Activated naive CD4-positive, alpha-beta T cell treated with anti-CD3 and anti-CD28 coated beads, Interleukin-2, amount 50 U/mL, for 72 hours (primary cell): ENCODE measurements at places on chromosomes 2 and 18.

GRCh38 chr18:48934723-48935432 lies 15.9 kb downstream of the SMAD7 start:
- DNase-seq = no peak

DNA sequence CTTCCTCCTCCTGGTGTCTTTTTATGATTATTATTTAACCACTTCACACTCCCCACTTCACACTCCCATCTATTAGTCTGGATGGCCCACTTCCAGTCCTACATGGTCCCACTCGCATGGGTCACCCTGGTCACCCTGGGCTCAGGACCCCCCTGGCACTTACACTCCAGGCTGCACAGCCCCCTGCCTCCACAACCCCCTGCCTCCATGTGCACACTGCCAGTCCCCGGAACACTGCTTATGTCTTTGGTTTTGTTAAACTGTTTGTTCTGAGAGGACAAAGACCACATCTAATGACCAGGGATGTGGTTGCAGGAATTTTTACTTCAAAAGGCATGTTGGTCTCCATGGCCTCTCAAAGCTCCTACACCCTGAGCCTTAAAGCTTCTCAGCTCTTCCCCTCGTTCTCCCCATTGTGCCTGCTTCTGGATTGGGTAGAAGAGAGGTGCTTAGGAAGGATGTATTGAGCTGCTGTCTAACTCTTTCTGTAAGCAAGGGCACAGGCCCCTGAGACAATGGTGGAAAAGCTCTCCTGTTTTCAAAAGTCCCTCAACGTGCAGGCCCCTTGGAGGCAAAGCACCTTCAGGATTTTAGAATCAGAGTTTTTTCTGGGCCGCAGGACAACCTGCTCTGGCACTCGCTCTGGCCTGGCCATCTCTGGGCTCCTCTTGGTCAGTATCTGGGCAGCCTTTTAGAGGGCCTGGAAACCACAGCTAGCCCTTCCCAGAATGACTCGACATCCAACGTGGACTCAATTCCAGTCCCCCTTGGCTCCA lies 150.0 kb upstream of the HAAO start:
- DNase-seq = no peak

DNA sequence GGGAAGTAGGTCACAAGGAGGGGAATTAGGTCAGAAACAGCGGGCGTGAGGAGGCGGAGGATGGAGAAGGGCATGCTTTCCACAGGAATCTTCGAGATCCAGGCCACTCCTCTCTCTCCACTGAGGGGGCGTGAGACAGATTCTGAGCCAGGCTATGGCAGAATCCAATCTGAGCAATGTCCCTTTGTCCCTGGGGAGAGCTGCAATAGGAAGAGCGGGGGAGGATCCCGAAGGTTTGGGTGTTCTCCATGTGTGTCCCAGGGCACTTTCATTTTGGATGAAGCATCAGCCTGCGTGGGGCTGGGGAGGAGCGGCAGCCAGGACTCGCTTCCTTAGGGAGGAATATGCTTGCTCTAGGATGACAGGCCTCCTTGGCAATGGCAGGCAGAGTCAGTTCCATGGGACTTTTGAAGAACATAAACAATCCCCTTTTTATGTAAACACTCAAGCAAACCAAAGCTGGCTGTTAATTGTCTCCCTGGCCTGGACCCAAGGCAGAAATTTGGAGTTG lies 84.0 kb downstream of the LIPG start:
- no peak for DNase-seq

DNA sequence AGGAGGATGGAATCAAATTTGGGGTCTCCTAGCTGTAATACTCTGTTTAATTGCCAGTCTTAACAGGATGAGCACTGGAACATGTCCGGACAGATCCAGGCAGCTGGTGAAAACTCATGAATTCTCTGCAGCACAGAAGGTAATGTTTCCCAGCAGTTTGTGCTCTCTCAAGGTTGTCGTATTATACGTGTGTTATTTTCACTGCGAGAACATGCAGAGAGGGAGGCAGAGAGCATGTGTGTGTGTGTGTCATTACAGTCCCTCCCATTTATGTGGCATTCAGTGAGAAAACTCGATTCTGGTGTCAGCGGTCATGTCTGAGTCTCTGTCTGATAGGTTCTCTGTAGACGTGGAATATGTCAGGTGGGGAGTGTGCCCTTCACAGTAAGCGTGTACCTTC lies 150.2 kb upstream of the POU3F3 start:
- DNase-seq = no peak

- DNase-seq = no peak
Measured at GRCh38 chr2:112031473-112032223, 23.4 kb upstream of the TMEM87B start.

- no peak for DNase-seq
Measured at GRCh38 chr18:44039826-44040225, 640.9 kb upstream of the SETBP1 start.

GRCh38 chr2:38185012-38185491 lies 109.1 kb upstream of the CYP1B1 start:
- no peak for DNase-seq

GRCh38 chr18:74228312-74228711 lies 63.5 kb downstream of the CYB5A start:
- no peak for DNase-seq

DNA sequence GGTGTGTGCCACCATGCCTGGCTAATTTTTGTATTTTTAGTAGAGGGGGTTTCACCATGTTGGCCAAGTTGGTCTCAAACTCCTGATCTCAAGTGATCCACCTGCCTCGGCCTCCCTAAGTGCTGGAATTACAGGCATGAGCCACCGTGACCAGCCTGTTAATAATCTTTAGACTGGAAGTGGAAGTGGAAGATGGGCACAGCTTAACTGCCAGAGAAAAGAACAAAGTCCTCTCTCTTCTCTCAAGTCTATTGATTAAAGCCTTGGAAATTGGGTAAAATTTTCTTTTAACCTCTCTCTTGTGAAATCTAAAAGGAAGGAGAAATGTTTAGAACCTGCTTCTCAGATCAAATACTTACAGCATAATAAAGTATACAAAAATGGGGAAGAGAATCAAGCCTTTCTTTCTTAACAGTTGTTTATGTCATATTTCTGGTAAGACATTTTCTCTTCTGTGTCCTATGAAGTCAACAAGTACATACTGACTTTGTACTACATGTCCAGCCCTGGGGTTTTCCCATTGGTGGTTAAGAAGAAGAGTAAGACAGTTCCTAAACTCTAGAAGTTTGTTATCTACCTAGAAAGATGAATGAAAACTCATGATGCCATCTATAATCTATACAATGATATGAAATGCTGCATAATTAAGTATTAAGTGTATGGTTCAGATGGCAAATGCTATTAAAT lies 4.6 kb downstream of the TMEM169 start:
- no peak for DNase-seq

DNA sequence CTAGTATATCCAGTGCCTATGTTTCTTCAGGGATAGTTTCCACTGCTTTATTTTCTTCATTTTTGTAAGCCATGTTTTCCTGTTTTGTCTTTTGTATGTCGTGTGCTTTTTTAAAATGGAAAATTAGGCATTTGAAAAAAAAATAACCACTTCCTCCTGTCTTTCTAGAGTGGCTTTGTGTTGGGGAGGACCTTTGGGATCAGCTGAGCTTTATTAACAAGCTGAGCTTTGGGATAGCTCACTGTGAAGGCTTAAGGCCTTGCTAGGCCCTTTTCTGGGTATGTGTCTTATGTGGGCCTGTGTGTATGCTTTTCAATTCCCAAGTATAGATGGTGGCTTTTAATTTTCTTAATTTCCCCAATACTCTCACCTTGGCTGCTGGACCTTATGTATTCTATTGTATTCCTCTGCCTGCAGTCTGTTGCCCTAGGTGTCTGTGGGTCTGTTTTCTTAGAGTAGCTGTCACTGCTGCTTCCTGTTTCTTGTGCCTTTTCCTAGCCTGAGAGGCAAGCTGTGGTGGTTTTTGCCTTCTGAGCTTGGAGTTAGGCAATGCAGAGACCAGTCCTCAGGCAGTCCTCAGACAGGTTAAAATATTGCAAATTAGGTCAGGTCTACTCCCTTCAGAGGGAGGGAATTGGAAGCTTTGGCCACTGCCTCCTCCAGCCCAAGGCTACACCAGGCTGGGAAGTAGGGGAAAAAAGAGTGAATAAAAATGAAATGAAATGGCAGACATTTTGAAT lies 134.7 kb downstream of the LDLRAD4 start:
- no peak for DNase-seq

DNA sequence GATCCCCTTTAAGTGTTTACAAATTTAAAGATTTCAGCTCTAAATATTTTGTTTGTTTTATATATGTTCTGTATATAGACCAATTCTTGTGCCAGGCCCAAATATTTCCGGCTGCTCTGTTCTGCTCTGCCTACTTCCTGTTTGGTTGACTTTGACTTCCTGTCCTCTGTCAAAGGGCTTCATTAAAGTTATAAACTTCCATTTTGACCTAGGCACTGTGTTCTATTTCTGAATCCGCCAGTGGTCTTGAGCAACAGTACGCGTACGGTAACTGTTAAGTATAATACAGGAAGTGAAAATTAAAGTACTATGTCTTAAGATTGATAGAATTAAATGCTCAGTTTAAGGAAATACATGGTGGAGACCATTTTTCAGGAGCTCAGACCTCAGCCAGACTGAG lies 13.5 kb upstream of the REL start:
- no peak for DNase-seq

DNA sequence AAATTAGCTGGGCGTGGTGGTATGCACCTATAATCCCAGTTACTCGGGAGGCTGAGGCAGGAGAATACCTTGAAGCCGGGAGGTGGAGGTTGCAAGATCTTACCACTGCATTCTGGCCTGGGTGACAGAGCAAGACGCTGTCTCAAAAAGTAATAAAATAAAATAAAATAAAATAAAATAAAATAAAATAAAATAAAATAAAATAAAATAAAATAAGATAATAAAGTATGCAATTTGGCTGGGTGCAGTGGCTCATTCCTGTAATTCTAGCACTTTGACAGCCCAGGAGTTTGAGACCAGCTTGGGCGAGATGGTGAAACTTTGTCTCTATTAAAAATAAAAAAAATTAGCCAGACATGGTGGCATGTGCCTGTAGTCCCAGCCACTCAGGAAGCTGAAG lies 85.6 kb upstream of the XPO1 start:
- DNase-seq = no peak

GRCh38 chr2:30439296-30439695 lies 7.8 kb upstream of the LCLAT1 start:
- no peak for DNase-seq

GRCh38 chr2:218980735-218981389 lies 4.1 kb downstream of the FEV start:
- DNase-seq = peak; percentile 18

GRCh38 chr2:180652794-180653193 lies 327.6 kb upstream of the UBE2E3 start:
- no peak for DNase-seq

GRCh38 chr2:109089602-109090300 lies 39.3 kb upstream of the SH3RF3 start:
- no peak for DNase-seq

DNA sequence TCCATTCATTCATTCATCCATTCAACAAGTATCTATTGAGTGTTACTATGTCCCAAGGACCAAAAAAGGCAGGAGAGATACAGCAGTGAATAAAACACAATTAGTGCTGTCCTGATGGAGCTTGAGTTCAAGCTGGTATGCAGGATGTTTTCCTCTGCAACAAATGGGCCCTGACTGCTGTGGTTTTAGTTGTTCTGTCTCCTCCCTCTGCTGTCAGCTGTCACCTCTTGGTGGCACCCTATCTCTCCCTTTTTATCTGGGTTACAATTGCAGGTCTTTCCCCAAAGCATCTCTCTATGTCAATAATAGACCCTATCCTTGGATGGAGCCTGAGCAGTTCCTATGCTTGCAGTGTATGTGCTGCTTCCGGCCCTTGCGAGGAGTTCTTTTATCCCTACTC lies 304.8 kb downstream of the PDE11A start:
- DNase-seq = no peak

DNA sequence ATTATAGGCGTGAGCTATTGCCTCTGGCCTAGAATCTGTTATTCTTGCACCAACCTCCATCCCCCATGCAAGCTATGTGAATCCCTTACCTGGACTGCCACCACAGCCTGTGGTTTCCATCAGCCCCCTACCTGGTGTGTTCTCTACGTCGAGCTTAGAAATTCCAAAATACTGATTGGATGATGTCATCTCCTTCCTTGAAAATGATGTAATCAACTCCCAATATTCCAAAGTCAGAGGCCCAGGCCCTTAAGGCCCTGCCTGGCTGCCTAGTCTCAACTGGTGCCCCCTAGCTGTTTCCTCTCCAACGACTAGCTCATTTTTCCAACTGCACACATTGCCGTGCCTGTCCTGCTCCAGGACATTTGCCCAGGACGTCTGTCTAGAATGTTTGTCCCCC lies 41.3 kb upstream of the GBX2 start:
- DNase-seq = no peak

DNA sequence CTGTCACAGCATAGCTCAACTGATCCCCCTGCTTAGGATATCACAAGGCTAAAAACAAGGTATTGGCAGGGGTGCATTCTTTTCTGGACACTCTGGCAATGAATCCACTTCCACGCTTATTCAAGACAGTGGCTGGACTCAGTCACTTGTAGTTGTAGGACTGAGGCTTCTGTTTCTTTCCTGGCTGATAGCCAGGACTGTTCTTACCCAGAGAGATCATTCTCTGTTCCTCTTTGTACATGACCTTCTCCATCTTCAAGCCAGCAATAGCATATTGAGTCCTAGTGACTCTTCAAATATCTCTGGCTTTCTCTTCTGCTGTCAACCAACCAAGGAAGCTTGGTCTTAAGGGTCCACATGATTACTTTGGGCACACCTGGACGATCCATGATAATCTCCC lies 241.3 kb downstream of the RBM43 start:
- no peak for DNase-seq

DNA sequence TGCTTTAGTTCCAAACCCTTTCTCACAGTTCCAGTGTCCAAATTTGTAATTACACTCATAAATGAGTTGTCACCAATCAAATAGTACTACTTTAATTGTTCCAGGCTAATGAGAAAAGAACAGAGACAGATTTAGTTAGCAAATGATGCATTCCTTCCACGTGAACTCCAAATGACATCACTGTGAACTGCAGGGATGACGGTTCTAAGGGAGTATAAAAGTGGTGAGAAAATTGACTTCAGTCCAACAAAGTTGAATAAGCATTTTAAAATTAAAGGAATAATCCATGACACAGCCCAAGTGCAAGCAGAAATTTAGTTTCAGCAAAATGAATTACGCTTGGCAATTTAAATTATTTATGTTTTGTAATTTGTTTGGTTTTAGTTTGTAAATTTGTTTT lies 102.0 kb upstream of the LRATD1 start:
- DNase-seq = no peak

DNA sequence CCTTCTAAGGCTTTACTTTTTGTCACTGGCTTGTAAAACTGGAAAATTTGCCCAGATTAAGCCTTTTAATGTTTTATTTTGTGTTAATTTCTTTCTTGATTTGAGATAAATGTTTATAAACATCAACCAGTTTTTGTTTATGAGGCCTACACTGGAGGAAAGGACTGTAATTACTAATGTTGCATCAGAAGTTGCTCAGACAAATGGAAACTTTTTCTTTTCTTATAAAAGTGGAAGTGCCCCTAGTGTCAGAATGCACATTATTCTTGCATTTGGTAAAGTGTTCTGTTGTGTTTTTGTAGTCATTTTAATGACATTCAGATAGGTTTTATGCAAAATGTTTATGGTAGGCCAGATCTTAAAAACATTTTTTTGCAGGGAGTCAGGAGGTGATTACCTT lies 25.3 kb downstream of the LCLAT1 start:
- DNase-seq = no peak

DNA sequence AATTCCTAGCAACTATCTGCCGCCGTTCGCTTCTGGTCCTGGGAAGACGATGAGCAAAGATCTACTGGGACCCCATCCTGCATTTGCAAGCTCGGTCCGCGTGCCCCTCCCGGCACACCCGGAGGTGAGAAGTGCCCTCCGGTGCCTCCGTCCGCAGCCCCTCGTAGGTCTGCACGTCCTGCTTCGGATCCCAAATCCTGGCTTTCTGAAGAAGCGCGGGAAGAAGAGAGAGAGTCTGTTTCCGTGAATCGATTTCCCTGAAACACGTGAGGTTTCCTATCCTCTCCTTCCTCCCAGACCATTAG lies 5.0 kb upstream of the OSR1 start:
- no peak for DNase-seq
